ENCODE measurements at places on chromosomes 13 and 19.
A peak's percentile ranks its signal among the peaks of the same experiment; 100 is the strongest.

DNA sequence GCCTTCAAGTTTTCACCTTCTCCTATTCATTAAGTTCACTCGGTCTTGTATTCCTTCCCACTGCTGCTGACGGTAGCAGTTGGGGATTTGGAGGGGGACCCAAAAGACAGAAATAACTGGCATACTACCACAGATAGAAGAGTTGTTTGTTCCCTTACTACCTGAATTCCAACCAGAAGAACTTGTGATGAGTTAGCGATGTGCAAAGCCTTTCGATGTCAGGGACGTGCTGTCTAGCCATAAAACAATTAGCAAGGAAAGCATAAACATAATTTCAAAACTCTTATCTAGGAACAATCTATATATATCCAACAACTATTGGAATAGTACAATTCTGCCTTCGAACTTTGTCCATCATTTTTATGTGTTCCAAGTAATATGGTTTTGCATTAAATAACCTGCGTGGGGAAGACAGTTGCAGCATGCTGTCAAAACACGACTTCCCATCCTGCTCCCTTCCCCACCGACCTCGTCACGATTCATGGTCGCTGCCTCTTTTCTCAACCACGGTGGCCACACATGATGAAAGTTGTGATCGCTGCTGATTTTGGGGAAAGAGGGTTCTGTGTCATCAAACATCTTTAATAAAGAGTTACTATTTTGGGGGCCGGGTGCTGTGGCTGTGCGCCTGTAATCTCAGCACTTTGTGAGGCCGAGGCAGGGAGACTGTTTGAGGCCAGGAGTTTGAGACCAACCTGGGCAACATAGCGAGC, 3.8 kb upstream of the SLC7A9 start:
- DNase-seq: no peak

GRCh38 chr13:32314271-32315237, 609 bp downstream of the ZAR1L start:
- peak; percentile 90 for DNase-seq

GRCh38 chr13:45895881-45896280, 44.3 kb upstream of the SIAH3 start:
- no peak for DNase-seq

- no peak for DNase-seq
Measured at GRCh38 chr19:7550987-7551761, 15.7 kb downstream of the PNPLA6 start.

DNA sequence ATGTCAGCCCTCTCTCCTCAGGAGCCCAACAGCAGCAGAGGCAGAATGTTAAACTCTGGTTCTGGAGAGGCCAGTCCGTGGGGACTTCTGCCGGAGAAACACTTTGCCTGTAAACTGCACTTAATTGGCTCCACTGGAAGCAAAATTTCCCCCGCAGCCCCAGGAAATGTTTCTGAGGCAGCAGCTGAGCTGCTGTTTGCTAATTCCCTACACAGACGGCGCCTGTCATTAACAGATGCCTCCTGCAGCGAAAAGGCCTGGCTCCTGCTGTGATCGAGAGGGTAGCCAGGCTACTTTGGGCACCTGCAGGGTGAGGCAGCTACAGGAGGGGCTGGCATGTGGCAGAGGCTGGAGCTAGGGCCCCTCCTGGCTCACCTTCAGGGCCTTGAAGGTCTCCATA, 5.2 kb upstream of the TM6SF2 start:
- no peak for DNase-seq

DNA sequence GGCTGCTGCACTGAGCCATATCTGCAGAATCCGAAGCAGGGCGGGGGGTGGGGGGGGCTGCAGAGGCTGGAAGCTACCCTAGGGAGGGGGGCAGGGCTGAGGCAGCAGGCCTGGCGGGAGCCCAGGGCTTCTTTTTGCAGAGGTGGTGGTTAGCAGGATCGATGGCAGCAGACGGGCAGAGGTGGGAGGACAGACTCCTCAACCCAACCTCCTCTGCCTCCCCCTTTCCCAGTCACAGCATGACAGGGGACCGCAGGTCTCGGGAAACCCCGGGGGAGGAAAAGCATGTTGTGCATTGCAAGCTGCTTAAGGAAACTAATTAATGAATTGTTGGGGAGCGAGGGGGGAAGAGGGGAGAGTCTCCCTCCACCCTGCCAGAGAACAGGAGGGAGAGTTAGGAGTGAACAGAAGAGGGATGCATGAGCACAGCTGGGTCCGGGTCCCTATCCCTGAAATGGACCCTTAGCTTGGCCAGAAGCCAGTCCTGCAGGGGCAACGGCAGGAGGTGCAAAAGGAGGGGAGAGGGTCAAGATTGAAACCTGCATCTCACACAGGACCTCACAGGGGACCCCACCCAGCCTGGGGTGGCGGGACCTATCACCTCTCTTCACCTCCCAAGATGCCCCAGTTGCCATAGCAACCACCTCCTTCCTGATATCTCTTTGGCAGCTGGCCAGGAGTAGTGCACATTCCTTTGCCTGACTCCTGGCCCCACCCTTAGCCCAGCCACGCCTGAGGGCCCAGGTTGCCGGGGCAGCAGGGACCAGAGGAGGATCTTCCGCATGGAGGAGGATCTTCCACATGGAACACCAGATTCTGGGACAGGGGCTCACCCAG, 1.8 kb downstream of the FXYD7 start:
- no peak for DNase-seq

DNA sequence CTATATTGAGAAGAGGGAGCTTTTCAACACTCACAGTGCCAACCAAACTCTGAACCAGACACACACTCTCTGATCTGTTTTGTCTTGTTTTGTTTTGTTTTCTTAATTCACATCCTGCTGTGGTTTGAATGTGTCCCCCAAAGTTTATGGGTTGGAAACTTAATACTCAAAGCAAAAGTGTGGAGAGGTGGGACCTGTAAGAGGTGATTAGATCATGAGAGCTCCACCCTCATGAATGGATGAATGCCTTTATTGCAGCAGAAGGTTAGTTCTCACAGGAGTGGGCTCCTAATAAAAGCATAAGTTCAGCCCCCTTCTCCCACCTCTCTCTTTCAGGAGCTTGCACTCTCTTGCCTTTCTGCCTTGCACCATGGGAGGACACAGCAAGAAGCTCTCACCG, 957.1 kb downstream of the PCDH9 start:
- no peak for DNase-seq

GRCh38 chr13:24407844-24408243, 98.5 kb downstream of the C1QTNF9 start:
- DNase-seq: no peak

DNA sequence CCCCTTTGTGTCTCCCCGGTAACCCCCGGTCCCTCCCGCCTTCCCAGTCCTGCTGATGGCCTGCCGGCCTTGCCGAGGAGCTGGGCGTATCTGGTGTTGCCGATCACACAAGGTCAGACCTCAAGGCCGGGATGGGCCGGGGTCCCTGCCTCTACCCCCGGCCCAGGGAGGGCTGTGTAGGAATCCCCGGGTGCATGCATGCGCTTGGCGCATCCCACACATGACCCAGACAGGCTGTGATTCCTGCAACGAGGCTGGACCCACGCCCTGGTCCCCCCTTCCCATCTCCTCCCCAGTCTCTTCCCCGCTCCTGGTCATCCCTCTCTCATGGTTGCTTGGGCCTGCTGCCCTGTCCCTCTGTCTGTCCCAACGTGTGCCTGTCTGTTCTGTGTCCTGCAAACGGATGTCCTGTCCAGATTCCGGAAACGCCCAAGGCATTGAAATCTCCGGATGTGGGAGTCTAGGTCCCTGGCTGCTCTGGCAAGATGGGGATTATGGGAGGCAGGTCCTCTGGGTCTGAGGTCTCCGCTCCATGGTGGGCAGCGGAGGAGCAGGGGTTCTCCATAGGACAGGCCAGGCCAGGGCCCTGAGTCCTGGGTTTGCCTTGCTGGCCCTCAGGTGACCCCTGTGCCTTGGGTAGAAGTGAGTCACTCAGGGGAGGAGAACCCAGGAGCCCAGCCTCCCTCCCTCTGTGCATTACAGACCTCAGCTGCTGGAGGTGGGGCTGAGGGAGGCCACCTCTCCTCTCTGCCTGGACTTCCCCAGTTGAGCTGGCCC, 1.6 kb downstream of the PKN1 start:
- DNase-seq: peak; percentile 69

GRCh38 chr13:94666065-94666464, 46.3 kb downstream of the SOX21 start:
- DNase-seq: peak; percentile 8

DNA sequence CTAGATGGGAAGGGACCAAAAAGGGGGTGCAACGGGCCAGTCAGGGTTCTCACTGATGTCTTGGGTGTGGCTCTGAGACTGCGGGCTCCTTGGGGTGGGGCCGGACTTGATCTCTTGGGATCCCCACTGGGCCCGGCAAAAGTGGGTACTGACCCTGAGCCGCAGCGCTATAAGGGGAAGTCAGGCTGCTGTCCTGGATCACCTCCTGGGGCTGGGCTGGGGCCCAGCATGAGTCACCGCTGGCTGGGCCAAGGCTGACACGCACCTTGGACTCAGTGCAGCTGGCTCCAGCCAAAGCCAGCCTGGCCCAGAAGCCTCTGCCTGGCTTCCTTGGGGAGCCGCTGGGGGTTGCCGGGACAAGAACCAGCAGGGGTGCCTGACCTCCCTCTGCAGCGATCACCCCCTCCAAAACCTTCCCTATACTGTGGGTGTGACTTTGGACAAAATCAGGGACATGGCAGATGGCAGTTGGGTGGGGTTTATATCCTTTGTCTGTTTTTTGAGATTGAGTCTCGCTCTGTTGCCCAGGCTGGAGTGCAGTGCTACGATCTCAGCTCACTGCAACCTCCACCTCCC, 617 bp upstream of the IQCN start:
- peak; percentile 80 for DNase-seq

- no peak for DNase-seq
Measured at GRCh38 chr13:69234171-69234570, 873.5 kb upstream of the ATXN8OS start.

GRCh38 chr19:51735759-51736449, 12.1 kb upstream of the HAS1 start:
- DNase-seq: peak; percentile 99

GRCh38 chr13:49464085-49464484, 20.0 kb downstream of the SETDB2 start:
- DNase-seq: peak; percentile 37

GRCh38 chr13:113394339-113394640, 30.4 kb upstream of the GRTP1 start:
- no peak for DNase-seq

DNA sequence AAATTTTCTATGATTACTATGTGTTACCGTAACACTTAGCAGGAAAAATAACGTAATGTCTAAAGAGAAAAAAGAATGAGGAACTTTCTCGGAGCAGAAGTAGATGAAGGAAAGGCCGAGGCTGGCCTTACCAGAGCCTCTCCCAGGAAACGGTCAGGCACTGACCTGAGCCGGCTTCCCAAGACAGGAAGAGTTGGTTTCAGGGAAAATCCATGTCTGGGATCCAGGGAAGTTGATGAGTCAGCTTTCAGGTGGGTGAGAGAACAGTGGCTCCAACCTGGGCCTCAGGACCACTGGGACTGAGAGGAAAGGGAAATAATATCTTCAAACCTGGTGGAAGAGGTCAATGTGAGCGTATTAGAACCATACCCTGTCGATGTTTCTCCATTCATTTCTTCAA, 93.3 kb upstream of the UBL3 start:
- DNase-seq: peak; percentile 18

DNA sequence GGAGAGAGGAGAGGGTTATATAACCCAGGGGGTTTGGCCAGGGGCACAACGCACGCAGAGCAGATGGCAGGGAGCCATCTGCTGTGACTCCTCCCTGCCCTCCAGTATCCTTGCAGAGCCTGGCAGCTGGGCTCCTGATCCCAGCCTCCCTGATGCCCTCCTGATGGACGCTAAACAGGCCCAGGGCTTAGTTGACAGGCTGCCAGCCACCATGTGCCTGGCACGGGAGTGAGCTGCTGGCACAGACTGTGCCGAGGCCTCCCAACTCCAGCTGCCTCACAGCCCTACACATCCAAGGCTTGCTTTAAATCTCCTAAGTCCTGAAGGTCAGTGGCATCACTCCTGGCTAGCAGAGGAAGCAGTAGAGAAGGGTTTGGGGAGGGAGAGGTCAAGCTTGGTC, 16.7 kb downstream of the SYDE1 start:
- DNase-seq: no peak

DNA sequence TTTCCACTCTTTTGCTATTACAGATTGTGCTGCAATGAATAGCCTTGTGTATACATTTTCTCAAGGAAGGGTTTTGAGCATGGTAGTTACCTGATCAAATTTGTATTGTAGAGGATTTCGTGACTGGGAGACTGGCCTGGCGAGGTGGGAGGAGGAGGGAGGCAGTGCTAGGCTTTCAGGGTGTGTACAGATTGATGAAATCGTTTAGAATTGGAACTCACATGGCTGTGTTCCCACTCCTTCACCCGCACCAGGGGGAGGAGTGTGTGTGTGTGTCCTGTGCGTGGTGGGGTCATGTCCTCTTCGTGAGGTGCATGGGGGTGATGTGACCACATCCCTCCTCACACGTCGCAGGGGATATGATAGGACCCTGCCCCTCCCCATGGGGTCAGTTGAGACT, 8.3 kb downstream of the PGLYRP1 start:
- peak; percentile 23 for DNase-seq

- DNase-seq: no peak
Measured at GRCh38 chr13:37382146-37382545, 216.4 kb downstream of the POSTN start.

GRCh38 chr13:51317262-51317661, 22.2 kb upstream of the SERPINE3 start:
- DNase-seq: no peak

DNA sequence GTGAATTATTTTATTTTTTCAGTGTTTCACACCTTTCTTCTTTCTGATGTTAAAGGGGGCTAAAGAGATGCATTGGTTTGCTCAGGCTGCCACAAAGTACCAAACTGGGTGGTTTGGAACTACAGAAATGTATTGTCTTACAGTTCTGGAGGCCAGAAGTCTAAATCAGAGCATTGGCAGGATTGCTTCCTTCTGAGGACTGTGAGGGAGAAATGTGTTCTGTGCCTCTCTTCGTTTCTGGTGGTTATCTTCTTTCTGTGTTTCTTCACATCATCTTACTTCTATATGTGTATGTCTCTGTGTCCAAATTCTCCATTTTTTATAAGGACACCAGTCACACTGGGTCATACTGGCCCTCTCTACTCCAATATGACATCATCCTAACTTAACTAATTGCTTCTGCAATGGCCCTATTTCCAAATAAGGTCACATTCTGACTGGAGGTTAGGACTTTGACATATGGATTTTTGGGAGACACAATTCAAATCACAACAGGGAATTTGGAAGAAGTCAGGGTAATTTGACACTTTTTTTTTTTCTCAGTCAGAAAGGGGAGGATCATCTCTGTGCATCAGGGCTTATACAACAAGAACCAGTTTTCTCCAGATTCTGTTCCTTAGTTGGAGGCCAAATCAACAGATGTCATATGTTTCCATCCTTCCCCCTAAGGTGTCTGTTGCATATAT, 188.2 kb downstream of the KCNRG start:
- peak; percentile 63 for DNase-seq

- peak; percentile 28 for DNase-seq
Measured at GRCh38 chr19:18879579-18880373, 16.2 kb downstream of the CERS1 start.

GRCh38 chr19:13215572-13216380, 65.6 kb downstream of the IER2 start:
- DNase-seq: no peak

DNA sequence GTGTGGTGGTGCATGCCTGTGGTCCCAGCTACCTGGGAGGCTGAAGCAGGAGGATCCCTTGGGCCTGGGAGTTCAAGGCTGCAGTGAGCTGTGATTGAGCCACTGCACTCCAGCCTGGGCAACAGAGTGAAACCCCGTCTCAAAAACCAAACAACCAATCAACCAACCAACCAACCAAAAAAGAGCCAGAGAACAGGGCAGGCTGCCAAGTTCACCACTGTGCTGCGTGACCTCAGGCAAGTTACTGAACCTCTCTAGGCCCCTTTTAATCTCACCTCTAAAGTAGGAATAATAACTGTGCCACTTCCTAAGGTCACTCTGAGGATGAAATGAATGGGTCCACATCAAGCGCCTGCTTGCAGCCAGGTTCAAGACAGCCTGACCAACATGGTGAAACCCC, 16.9 kb downstream of the TJP3 start:
- DNase-seq: no peak
